Natural killer cell (primary cell): ENCODE measurements at places on chromosomes 7 and 10. TPM values are rescaled to one million over a fixed set of nuclear protein-coding genes. Genes with fewer than 3 reads are reported as not detected.

- no peaks in the 10 kb centered on the region for H3K36me3 ChIP-seq
- H3K27ac ChIP-seq, result no peak overlapping the region
- no peaks in the 10 kb centered on the region for H3K4me1 ChIP-seq
- no peak overlapping the region for H3K4me3 ChIP-seq
Measured at GRCh38 chr10:28850784-28851183, 173.5 kb downstream of the BAMBI start.

Gene CFTR
- not detected for total RNA-seq

Gene SPDYE2
- total RNA-seq, result not detected

Gene ESYT2
- total RNA-seq, result 163 TPM

- H3K27ac ChIP-seq, result no peak overlapping the region
- no peaks in the 10 kb centered on the region for H3K4me1 ChIP-seq
- no peak overlapping the region for H3K4me3 ChIP-seq
- H3K36me3 ChIP-seq, result no peaks in the 10 kb centered on the region
- DNase-seq, result no peak
Measured at GRCh38 chr7:150793569-150794238, 6.5 kb downstream of the TMEM176B start.

- no peak overlapping the region for H3K4me3 ChIP-seq
- DNase-seq, result no peak
Measured at GRCh38 chr10:105974803-105975456, 1189.6 kb downstream of the SORCS1 start.

GRCh38 chr7:139479620-139480019, 3.9 kb downstream of the KLRG2 start:
- no peak overlapping the region for H3K4me3 ChIP-seq
- no peak for DNase-seq
- peaks cover 10% of the 10 kb centered on the region for H3K4me1 ChIP-seq
- no peak overlapping the region for H3K27ac ChIP-seq
- no peaks in the 10 kb centered on the region for H3K36me3 ChIP-seq

DNA sequence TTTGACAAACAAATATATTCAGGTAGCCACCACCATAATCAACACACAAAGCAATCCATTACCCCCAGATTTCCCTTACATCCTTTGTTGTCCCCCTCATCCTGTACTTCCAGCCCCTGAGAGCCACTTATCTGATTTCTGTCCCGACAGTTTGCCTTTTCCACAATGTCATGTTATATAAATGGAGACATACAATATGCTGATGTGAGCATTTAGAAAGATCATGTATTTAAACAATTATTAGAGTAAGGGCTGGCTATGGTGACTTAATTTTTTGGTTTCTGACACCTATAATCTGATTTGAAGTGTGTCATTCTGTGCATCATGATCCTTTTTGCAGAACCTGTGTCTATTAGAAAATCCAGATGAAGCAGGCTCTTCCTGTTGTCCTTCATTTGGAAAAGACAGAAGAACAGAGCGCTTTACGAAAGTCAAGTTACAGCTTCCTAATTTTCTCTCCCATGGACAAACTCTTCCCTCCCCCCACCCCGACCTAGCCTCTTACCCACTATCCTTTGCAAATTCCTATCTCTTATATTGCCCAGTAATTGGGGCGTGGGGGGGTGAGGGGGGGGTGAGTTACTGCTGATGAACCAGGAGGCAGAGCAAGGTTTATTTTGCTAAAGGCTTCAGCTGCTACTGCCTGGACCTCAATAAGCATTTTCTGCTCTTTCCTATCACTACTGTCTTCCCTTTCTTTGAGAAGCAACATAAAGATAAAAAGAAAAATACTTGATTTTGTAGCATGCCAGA, 252.4 kb upstream of the C7orf33 start:
- peaks cover 9% of the 10 kb centered on the region for H3K4me1 ChIP-seq
- no peak for DNase-seq
- peaks cover 19% of the 10 kb centered on the region for H3K27me3 ChIP-seq
- no peaks in the 10 kb centered on the region for H3K36me3 ChIP-seq
- H3K4me3 ChIP-seq, result no peak overlapping the region

Gene PILRA
- 29.4 TPM for total RNA-seq

DNA sequence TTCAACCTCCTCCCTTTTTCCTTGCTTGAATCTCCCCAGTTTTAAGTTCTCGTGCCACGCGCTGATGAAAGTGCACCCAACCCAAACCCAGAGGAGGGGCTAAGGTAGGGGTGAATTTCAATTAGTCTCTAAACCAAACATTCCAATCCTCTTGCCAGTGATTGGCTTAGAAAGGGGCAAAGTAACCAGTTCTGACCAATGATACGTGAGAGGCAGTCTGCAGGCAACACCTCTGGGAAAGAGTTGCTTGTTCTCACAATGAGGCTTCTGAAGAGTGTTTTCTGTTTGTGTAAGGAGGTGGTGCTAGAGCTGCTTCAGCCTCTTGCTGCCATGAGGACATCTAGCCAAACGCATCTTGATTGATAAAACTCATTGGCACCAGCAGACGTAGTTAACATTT, 21.8 kb downstream of the SLC35G1 start:
- no peaks in the 10 kb centered on the region for H3K36me3 ChIP-seq
- no peak overlapping the region for H3K27ac ChIP-seq
- no peaks in the 10 kb centered on the region for H3K27me3 ChIP-seq
- no peaks in the 10 kb centered on the region for H3K4me1 ChIP-seq

Gene TMEM140
- 81.7 TPM for total RNA-seq

Gene CARD11
- total RNA-seq, result 233 TPM

Gene CAV1
- total RNA-seq, result not detected

DNA sequence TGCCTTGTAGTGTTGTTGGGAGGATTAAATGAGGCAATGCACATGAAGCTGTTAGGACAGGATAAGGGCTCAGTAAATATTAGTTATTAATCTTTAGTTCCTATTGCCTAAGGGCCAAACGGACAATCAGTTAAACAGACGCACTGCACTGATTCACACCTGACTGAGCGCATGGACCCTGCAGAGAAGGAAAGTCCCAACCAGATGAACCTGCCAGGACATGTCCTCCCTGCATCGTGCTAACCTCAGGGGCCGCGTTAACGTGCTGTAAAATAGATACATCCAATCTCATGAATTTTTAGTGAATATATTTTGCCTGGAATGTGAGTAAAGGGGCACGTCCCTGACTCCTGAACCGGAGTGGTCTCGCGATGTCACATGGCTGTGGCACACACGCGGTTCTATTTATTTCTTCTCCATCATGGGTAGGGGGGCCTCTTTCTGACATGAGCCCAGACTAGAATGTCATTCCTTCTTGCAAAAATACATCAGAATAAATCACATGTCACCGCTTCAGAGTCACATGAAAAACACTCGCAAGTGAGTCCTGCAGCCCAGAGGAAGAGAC, 12.3 kb downstream of the ADARB2 start:
- H3K4me1 ChIP-seq, result no peaks in the 10 kb centered on the region
- no peaks in the 10 kb centered on the region for H3K36me3 ChIP-seq
- H3K27me3 ChIP-seq, result no peaks in the 10 kb centered on the region
- H3K27ac ChIP-seq, result no peak overlapping the region
- no peak overlapping the region for H3K4me3 ChIP-seq

Gene LIPJ
- not detected for total RNA-seq

DNA sequence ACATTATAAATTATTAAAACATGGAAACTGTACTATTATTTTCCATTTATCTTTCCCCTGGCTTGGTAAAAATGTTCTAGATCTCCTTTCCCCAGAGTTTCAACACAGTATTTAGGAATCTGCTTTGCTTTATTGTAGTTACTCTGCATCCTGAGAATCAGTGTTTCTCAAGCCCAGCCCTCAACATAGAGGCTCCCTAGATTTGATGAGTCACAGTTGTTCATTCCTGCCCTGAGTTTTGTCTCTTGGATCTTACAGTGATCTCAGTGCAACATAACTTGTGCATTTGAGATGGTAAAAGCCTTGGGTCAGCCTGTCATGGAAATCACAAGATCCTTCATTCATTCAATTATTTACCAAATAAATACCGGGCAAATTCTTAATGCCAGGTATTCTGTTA, 63.0 kb downstream of the VAX1 start:
- no peak overlapping the region for H3K27ac ChIP-seq
- H3K27me3 ChIP-seq, result no peaks in the 10 kb centered on the region
- H3K4me3 ChIP-seq, result no peak overlapping the region
- no peaks in the 10 kb centered on the region for H3K36me3 ChIP-seq
- DNase-seq, result no peak

GRCh38 chr10:22479419-22479818, 134.1 kb downstream of the SPAG6 start:
- H3K4me3 ChIP-seq, result no peak overlapping the region
- H3K36me3 ChIP-seq, result no peaks in the 10 kb centered on the region
- H3K4me1 ChIP-seq, result peaks cover 34% of the 10 kb centered on the region
- no peak for DNase-seq
- peaks cover 42% of the 10 kb centered on the region for H3K27me3 ChIP-seq
